ENCODE measurements at places on chromosomes 4 and X.

- DNase-seq = no peak
These were observed 69.2 kb downstream of the PHKA1 start for GRCh38 chrX:72644946-72645345.

DNA sequence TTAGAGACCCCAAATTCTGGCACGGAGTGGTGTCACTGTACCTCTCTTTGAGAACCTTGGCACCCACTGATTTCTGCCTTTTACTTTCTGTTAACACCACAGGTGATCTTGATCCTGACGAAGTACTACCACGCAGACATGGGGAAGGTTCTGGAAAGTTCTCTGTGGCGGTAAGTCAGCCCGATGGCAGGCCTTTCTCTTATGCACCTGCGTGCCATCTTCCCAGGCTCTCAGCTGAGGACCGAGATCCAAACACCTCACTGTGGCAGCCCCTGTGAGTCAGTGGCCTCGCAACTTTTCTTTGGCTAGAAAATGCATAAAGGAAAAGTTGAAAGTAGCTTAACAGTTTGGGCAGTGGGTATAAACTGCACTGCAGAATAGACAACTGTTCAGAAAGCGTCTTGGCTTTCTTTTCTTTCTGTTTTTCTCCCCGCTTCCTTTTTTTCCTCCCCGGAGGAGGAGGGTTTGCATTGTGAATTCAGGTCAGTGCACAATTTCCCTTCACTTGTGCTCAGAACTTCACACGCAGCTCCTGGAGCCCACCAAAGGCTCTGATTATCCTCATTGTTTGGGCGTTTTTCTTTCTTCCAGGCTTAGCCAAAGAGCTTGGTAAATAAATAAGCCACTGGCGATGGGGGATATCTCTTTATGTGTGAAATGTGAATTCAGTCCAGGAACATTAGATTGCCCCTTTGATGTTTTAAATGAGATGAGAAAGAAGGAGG is 38.4 kb downstream of the PSAPL1 start:
- DNase-seq = no peak

DNA sequence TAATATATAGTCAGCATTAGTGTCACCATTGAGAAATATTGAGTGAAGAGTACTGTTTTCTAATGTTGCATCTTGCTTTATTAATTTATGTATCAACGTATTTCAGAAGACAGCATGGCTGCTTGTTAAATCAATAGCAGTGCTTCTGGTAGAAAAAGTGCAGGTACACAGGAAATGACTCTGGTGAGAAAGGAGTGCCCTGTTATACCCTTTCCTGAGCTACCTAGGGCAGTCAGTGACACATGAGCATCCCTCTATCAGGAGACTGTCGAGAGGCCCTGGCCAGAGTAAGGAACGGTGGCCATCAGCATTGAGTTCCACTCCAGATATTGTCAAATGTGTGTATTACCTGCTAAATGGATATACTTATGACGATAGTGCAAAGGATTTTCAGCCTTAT is 42.1 kb downstream of the SCML1 start:
- no peak for DNase-seq

GRCh38 chrX:103734125-103734760 is 23.5 kb downstream of the TMEM31 start:
- no peak for DNase-seq

Data from T-helper 1 cell (primary cell).